ENCODE measurements at places on chromosomes 2 and 18.

DNA sequence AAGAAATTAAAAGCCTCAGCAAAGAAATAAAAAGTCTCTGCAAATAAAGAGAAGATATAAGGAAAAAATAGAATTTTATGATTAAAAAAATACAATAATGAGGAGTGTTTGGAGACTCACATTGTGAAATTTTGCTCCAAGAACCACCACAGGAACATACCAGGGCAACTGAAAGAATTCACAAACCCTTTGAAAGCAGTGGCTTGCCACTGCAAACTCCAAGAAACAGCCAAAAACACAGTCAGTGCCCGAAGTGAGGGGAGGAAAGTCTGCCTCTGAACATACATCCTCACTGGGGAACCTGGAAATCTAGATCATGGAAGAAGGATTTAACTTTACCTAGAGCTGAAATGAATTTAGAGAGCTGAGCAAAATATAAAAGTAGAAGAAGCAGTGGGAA lies 33.1 kb downstream of the EVA1A start:
- no peak for DNase-seq

- DNase-seq, result no peak
Observed at GRCh38 chr18:23671564-23671963, 8.9 kb upstream of the ANKRD29 start.

GRCh38 chr2:53429901-53430300 lies 337.7 kb upstream of the CHAC2 start:
- DNase-seq, result no peak

DNA sequence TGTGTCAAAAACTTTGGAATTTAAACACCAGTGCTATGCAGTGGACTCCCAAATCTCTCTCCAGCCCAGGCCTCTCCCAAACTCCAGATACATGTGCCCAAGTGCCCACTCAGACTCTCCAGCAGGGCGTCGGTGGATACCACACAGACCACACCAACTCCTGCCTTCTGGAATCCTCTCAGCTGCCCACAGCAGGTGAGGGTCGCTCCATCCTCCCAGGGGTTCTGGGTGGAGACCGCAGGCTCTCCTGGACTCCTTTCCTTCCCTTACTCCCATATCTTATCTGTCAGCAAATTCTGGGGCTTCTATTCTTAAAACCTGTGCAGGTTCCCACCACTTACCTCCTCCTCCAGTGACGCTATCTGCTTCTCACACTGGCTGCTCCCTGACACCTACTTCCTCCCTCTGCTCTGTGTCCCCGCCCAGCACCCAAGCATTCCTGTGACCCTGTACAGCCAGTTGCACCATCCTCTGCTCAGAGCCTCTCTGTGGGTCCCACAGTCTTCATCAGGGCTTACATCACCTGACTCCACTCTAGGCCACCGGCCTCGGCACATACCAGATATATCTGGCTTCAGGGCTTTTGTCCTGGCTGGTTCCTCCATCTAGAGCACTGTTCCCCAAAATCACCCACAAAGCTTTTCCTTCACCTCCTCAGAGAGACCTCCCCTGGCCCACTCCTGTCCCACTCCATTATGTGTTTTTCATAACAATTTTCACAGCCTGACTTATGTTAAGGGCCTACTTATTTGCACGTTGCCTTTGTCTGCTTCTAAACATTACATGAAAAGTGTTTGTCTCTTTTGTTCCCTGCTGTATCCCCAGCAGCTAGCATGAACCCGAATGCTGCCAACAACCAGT lies 2.6 kb upstream of the IMP4 start:
- no peak for DNase-seq

DNA sequence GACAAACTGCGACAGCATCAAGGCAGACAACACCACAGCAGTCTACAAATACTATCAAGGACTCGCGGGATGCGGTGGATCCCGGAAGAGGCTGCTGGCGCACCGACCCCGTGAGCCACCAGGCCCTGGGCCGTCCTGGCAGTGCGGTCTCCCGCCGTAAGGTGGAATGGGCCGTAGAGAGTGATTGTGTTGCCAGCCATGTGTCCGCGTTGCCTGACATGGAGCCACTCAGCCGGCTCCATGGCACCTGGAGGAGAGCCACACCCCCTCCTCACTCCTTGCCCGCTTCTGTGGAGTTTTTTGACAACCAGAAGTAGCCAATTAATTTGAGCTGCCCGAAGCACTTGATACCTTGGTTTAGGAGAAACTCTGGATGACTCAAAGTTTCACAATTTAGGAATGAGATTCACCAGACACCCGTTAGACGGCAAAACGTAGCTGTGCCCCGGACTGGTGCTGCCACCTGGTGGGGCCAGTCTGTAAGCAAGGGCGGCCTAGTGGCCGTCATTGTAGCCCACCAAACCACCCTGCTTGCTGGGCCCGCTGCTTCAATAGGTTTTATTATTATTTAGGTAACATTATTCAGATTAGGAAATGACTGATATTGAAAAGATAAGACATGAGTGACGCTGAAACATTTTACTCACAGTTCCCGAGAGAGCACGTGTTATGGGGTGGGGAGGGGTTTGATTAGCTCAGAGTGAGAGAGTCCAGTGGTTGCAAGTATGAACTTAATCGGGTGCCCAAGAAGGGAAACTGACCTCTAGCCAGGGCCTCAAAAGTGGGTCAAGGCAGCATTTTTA lies 10.2 kb upstream of the IMP4 start:
- peak; percentile 32 for DNase-seq

DNA sequence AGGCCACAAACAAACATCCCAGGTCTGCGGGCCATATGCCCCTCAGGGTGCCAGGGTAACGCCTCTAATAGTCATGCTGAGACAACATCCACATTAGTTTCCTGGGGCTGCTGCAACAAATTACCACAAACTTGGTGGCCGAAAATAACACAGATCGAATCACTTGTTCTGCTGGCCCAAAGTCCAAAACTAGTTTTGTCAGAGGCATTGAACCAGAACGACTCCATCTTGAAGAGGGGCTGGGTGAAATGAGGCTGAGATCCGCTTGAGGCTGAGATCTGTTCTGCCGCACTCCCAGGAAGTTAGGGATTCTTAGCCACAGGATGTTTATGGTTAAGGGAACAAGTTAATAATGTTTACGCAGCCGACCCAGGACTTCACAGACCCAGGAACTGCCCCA lies 66.7 kb downstream of the COPS8 start:
- DNase-seq, result no peak
